ENCODE measurements at places on chromosomes 6 and 20. TPM values are rescaled to one million over a fixed set of nuclear protein-coding genes. Genes with fewer than 3 reads are reported as not detected.

Gene WFDC8
- total RNA-seq = not detected

Gene TMEM74B
- 0.72 TPM for total RNA-seq

Gene SIGLEC1
- not detected for total RNA-seq

Gene TJAP1
- total RNA-seq = 14.3 TPM

DNA sequence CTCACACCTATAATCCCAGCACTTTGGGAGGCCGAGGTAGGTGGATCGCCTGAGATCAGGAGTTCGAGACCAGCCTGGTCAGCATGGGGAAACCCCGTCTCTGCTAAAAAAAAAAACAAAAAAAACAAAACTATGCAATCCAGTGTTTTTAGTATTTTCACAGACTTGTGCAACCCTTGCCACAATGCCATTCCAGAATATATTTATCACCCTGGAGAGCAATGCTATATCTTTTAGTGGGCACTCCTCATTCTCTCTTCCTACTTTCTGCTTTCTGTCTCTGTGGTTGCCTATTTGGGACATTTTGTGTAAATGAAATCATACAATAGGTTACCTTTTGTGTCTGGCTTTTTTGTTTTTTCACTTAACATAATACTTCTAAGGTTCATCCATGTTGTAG lies 39.1 kb upstream of the MROH8 start:
- DNase-seq = no peak

- no peak for DNase-seq
Observed at GRCh38 chr20:41049451-41049850, 20.8 kb downstream of the TOP1 start.

DNA sequence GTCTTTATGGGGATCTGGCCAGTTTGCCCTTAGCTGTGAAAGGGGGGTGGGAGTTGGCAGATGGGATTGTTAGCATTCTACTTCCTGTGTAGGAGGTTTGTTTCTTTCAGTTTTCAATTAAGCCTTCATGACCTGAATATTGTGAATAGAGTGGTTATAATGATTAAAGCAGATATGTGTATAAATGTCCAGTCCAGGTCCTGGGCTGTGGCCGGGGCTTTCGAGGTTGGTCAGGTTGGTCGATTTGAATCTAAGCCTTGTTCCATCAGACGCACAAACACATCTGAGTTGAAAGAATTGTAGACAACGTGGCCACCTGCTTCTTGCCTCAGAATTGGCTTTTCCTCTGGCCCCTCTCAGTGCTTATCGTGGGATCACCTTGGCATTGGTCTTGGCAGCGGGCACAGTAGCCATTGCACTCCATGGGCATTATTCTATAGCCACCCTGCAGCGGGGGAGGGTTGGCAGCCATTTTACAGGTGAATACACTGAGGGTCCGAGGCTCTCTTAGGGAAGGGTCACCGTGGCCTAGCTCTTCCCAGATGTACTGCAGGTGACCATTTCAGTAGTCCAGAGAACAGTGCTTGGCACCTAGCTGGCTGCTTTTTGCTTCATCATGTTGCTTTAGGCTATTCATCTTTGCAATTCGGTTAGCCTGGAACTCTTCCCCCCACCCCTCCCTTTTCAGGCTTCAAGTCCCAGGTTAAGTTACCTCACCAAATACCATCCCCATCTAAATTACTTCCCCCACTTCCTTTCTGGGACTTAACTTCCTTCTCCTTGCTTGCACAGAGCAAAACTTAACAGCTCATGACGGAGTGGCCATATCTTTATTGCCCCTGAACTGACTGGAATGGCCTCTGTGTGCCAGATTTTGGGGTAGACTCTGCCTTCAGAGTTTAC lies 1.1 kb downstream of the RNF114 start:
- DNase-seq = no peak

DNA sequence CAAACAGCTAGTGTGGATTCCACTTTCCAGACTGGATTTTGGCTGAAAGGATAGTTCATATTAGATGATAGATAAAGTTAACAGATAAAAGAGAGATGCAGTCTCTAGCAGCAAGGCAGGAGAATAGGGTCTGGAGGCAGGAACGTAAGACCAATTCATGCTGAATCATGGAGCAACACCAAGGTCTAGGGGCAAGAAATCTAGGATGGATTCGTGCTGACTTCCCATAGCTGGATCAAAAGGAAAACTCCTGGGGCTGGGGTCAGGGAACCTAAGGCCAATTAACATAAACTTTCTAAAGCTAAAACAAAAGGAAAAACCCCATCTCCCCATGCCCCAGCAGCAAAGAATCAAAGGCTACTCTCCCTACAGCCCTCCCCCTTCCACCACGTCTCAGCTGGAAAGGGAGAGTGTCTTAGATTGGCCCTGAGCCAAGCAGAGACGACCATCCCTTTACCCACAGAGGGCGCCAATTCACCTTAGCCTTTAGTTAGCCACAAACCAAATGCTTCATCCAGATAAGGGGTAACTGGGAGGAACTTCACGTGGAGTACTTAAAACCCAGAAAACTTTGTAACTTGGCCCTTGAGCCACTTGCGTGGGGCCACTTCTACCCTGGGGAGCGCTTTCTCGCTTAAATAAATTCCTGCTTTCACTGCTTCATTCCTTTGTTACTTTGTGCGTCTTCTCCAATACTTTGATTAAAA lies 7.6 kb downstream of the TREM1 start:
- peak; percentile 45 for DNase-seq

DNA sequence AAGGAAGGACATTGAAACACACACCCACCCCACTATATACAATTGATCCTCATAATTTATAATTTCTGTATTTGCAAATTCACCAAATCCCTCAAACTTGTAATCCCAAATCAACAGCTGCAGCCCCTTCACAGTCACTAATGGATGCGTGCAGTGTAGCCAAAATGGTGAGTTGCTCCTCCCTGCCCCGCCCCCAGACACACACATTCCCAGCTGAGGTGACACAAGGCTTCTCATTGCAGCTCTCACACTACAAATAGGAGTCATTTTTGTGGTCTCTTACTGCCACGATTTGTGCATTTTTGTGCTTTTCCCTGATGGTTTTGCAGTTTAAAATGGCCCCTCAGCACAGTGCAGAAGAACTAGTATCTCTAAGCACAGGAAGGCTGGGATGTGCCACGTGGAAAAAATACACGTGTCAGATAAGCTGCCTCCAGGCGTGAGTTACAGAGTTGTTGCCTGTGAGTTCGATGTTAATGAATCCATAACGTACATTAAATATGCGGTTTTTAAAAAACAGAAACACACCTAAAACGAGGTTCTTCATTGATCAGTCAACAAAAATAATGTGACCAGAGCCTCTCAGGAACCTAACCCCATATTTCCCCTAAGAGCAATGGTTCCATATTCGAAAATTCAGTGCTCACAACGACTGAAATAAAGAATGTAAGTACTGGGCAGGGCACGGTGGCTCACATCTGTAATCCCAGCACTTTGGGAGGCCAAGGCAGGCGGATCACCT lies 8.2 kb downstream of the ATP9A start:
- no peak for DNase-seq

DNA sequence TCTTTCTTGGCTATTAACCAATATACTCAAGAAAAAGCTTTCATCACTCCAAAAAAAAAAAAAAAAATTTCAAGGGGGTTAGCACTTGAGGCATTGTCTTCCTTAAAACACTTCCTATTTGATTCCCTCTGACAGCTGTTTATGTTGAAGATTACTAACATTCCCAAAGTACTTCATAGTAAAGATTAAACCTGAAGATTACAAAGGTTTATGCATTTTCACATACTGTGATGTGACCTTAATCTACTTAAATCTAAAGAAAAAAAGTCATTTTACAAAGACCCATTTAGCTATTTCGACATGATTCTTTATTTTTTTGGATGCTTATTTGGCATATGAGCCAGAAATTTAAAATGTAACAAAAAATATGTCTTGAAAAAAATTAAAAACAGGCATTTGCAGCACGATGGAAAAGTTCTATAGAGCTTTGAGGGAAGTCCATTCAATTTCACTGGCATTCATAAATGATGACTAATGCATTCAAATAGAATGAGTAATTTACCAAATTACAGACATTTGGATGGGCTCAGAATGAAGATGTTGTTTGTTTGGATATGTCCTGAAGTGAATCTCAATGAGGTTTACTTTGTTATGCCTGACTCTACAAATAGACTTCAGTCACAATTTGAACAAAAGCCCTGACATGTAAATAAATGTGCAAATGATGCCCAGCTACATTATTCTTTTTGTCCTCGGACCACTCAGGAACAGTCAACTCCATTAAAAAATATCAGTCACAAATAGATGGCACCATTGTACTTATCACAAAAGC lies 674.6 kb upstream of the MARCKS start:
- DNase-seq = peak; percentile 77

DNA sequence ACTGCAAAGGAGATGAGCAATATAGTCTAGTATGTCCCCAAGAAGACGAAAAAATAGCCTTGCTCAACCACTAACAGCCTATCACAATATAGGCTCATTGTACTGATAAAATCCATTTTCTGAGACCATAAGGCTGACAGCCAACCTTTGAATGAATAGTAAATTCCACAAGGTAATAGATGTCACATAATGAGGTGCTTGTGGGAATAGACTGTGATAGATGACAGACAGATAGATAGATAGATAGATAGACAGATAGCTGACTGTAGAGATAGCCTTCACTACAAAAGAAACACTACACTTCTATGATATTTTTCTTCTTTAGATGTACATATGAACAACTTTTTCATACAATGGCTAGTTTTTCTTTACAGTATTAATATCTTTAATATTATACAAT lies 760.3 kb upstream of the NRSN1 start:
- no peak for DNase-seq

GRCh38 chr20:6502219-6502618 lies 265.3 kb upstream of the BMP2 start:
- no peak for DNase-seq

DNA sequence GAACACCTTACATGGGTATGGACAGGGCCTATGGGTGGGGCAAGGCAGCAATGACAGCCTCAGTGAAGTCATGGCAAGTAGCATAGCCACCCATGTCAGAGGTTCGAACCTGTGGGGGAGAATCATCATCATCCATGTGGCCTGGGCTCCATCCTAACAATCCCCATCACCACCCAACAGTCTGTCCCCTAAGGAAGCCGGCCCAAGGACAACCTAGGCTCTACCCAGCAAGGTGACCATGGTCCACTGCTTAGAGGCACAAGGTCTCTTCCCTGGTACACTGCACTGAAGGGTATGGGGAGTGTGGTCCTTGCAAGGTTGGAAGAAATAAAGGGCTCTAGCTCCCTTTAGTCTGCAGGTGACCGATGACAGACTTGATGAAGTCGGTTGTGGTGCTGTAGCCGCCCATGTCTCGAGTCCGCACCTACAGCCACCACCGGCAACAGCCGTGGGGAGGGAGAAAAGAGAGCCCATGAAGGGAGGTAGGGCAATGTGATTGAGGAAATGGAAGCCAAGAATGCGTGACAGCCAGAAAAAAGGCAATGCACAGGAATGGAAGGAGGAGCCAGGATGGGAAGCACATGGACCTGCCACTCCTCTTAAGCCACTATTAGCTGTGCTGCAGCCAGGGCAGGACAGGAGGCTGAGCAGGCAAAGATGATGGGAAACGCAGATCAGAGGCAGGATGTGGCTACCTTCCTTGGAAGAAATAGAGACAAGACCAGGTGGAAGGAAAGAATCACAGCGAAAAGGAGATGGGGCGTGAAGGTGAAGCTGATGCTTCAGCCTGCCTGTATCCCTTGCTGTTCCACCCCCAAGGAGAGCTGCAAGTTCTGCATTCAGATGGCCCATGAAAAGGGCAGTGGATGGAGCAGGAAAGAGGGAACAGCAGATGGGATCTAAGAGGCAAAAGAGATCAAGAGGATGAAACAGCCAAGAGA lies 5.3 kb downstream of the IDH3B start:
- DNase-seq = no peak

DNA sequence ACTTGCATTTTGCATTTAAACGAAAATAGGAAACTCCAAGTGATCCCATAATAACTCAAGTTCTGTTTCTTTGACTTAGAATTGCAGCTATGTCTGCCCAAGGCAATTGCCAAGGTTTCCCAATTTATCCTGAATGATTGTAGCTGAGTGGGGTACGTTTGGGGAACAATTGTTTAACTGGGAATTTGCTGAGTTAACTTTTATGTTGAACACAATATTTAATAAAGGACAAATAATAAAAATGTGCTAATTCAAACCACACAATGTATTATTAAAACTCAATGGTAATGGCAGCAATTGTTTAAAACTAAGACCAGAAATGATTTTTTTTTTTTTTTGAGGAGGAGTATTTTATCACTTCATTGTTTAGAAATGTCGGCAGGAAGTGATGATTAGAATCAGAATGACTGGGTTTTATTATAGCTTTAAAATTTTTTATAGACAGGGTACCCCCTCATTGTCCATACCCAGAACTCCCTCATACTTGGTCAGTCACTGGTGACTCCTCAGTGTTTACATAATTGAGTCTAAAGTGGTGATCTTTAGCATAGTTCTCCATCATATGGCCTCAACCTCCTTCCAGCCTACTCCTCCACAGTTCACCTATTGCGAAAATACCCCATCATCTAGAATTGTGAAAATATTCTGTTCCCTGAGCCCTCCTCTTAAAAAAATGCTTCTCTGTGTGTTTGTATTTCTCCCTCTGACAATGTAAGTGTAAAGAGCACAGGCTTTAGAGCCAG lies 389.2 kb upstream of the CITED2 start:
- peak; percentile 58 for DNase-seq

DNA sequence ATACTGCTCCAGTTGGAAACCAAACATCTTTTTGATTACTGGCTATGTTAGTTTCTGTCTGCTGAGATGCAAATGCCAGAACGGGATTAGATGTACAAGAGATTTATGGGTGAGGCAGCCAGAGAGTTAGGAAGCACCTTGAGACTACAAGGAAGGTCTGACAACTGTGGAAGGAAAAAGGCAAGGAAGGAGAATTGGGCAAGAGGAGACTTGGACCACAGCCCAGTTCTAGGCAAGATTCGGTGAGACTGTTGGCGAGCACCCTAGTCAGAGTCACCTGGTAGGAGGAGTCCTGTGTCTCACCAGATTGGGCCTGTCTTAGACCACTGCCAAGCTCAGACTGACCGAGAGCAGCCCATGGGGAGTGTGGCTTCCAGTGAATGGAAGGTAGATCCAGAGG lies 91.8 kb upstream of the F13A1 start:
- no peak for DNase-seq

GRCh38 chr6:164098857-164099267 lies 684.3 kb downstream of the QKI start:
- no peak for DNase-seq

DNA sequence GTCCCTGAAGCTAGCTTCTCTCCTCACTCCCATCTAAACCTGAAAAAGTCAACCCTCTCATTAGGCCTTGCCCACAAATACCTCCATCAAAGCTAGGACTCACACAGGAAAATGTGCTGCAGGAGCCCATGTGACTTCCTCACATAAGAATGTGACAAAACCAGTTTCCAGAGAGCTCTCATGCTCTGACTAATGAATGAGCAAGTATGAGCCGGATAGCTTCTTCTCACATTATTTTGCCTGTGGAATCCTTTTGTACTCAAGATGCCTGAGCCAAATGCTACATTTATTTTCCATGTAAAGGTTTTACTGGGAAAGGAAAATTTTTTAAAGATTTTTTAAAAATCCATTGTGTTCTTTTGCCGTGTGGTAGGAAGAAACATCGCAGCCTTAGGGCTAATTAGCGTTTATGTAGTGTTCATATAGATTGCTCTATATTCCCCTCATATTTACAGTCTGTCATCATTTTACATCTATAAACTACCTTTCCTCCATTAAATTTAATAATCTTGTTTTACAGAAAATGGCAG lies 68.6 kb upstream of the CCN6 start:
- peak; percentile 82 for DNase-seq

Measured in A172 (cell line).